ENCODE measurements at places on chromosomes 2 and 18. TPM values are rescaled to one million over a fixed set of nuclear protein-coding genes. Genes with fewer than 3 reads are reported as not detected.

GRCh38 chr2:186911551-186912085 is 62.6 kb upstream of the ZSWIM2 start:
- DNase-seq: no peak

GRCh38 chr2:10075571-10076209 is 4.5 kb downstream of the CYS1 start:
- DNase-seq: no peak

- DNase-seq: no peak
These were observed 61.3 kb upstream of the RAPGEF4 start for GRCh38 chr2:172674034-172674967.

GRCh38 chr2:48316753-48317750 is 212.9 kb upstream of the STON1 start:
- no peak for DNase-seq

DNA sequence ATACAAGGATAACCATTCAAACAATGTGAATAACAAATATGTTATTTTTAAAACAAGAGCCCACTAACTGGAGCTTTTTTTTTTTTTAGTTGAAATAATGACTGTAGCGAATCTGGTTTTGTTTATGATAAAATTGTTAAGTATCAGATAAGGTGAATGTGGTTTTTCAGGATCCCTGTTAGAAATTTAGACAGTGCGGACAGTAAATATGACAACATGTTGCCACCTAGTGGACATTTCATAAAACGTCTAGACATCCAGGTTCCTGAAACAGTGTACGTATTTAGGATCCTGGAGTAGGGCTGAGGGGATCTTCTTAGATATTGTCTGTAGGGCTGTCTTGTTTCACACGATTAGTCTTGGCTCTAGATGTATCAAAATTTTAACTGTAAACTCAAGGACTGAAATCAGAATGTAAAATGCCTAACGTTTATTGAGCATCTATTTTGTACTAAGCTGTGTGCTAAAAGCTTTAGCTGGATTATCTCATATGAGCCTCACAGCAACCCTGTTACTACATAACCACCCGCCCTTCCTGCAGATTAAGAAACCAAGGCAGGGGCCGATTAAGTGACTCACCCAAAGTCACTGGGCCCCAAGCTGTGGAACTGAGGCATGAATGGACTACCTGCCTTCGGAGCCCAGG is 23.9 kb upstream of the CCDC68 start:
- no peak for DNase-seq

KRTCAP3 gene
- 104 TPM for total RNA-seq

DNA sequence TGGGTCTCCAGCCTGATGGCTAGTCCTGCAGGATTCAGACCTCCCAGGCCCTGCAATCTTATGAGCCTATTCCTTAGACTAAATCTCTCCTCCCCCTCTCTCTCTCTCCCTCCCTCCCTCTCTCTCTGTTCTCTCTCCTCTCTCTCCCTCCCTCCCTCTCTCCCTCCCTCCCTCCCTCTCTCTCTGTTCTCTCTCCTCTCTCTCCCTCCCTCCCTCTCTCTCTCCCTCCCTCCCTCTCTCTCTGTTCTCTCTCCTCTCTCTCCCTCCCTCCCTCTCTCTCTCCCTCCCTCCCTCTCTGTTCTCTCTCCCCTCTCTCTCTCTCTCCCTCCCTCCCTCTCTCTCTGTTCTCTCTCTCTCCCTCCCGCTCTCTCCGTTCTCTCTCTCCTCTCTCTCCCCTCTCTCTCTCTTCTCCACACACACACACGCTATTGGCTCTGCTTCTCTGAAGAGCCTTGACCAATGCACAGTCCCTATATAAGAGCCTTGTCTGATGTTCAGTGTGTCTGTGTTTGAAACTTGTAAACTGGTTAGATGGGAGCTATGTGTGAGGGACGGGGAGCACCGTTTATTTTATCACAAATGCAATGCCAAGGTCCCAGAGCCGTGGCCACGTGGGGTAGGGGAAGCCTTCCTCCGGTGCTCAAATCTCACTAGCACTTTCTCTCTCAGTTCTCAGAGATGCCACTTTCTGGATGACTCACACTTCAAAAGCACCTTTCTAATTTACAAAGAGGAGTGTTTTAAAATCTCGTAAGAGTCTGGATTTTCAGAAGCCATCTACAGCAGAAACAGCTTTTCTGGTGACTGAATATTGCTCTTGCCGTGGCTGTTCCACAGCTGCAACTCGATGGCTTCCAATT is 9.4 kb upstream of the PRLH start:
- DNase-seq: no peak

FAP gene
- 0.34 TPM for total RNA-seq

- peak; percentile 63 for DNase-seq
These were observed 66.6 kb downstream of the MTCL1 start for GRCh38 chr18:8771930-8772329.

- no peak for DNase-seq
These were observed 1050.7 kb upstream of the CELF4 start for GRCh38 chr18:38616306-38616705.

- DNase-seq: no peak
These were observed 66.0 kb upstream of the CCDC85A start for GRCh38 chr2:56117764-56118163.

LPIN2 gene
- 58.5 TPM for total RNA-seq

PKDCC gene
- total RNA-seq: 68.5 TPM
